ENCODE measurements at places on chromosomes 5 and 9.

- DNase-seq = no peak
Measured at GRCh38 chr5:142167458-142167857, 58.9 kb downstream of the NDFIP1 start.

DNA sequence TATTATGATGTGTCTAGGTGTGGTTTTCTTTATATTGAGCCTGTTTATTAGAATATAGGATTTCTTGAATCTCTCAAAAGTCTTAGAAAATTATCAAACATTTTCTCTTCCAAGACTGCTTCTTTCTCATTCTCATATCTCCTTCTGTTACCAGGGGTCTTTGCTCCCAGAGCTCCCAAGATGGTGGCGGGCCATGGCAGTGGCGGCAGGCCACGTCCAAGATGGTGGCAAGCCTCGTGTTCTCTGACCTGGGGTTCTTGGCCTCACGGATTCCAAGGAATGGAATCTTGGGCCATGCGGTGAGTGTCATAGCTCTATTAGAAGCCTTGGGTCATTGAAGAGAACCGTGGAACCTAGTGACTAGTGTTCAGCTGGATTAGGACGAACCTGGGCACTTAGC, 248.9 kb downstream of the SMARCA2 start:
- no peak for DNase-seq

DNA sequence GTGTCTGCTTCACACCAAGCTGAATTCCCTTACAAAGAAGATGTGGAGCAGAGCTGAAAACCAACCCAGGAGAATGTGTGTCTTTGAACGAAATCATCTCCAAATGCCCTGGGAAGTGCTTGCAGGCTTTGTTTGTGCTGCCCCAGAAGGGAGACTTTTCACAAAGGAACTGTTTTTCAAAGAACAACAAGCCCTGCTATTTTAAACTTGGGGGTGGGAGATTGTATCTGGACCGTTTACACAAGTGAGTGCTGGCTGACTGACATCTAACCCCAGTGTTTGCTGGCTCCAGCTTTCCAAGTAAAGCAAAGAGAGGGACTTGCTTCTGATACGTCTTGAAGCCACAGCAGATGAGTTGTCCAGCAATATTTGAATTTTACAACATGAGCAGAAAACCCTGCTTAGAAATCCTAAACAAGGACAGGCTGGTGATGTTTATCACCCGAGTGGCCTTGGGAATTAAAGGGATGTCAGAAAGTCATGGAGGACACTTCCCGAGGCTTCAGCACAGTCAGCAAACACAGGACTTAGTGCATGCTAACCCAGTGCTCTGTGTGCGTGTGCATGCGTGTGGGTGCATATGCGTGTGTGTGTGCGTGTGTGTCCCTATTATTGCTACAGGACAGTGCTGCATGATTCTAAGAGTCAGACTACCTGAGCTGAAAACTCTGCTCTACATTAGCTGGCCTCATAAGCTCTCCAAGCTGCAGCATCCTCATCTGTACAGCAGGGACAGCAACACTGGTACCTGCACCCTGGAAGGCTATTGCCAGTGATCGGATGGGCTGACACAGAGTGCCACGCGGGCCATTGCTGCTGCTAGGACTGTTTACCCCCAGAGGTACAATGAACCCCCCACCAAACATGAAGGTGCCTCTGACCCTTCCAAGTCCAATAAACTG, 1.4 kb downstream of the ADAMTS12 start:
- peak; percentile 54 for DNase-seq

DNA sequence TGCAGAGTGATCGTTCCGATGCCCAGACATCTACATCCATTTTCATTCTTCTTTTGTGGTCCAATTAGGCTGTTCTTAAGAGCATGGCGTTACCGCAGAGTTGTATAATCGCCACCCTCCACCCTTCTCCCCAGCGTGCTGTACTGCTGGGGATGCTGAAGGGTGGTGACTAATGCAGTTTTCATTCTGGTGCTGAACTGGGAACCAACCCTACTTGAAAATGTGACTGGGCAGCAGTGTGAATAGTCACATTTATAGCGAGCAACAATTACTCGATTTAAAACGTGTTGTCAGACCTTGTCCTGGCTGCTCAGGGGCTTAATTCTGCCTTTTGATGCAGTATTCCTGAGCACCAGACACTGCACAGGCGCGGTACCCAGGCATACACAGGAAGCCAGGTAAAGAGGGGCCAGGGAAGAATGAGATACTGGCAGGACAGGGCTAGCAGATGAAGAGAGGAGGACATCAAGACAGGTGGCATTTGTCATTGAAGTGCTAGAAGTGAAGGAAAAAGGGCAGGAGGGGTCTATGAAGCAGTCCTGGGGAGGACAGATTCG, 719 bp upstream of the ISCA1 start:
- no peak for DNase-seq

GRCh38 chr9:111870774-111871498, 25.7 kb upstream of the UGCG start:
- no peak for DNase-seq

DNA sequence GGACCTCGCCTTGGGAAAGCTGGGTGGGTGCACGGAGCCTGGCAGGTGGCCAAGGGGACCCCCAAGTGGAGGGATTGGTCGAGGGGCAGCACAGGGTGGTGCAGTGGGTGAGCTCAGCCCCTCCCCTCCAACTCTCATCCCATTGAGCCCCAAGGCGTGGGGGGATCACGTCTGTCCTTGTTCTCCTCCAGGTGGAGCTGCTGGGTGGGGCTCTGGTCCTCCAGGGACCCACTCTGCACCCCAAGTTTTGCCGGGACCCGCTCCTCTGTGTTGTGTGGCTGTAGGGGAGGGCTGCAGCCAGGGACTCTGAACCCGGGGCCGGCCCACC, 3.6 kb upstream of the FUT7 start:
- peak; percentile 62 for DNase-seq

- no peak for DNase-seq
Measured at GRCh38 chr9:37066139-37066725, 32.2 kb upstream of the PAX5 start.

- DNase-seq = no peak
Measured at GRCh38 chr5:71651579-71651978, 64.4 kb downstream of the MCCC2 start.

DNA sequence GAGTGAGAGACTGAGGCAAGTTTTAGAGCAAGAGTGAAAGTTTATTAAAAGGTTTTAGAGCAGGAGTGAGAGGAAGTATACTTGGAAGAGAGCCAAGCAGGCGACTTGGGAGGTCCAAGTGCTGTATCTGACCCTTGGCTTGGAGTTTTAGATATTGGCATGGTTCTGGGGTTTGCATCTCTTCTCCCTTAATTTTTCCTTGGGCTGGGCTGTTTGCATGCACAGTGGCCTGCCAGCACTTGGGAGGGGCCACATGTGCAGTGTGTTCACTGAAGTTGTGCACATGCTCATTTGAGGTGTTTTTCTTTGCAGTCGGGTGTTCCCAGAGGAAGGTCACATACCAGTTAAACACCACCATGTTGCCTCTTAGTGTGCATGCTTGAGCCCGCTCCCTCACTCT, 464.1 kb downstream of the DMRT2 start:
- no peak for DNase-seq

DNA sequence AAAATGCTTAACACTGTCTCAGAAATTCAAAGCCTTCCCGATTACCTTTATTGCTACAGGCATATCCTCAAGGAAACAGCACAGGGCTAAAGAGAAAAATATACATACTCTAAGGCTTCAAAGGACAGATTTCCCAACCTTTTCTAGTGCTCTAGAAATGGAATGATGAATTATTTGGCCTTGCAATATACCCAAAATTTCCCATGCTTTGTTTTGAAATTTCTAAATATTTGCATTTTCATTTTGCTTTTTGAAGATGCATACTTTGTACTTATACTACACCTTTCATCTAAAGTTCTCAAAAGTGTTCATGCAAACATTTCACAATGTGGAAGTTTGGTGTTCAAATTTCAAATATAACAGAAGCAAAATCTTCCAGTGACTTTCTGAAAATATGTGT, 312.7 kb upstream of the PDE4D start:
- DNase-seq = no peak

- DNase-seq = no peak
Measured at GRCh38 chr5:96293966-96294883, 138.8 kb downstream of the PCSK1 start.

GRCh38 chr5:173693670-173694069, 77.2 kb upstream of the BOD1 start:
- no peak for DNase-seq

- no peak for DNase-seq
Measured at GRCh38 chr5:137753691-137754187, 424 bp downstream of the HNRNPA0 start.

- DNase-seq = no peak
Measured at GRCh38 chr9:93255494-93255867, 71.5 kb downstream of the WNK2 start.

GRCh38 chr9:89052470-89053097, 61.3 kb downstream of the S1PR3 start:
- no peak for DNase-seq

DNA sequence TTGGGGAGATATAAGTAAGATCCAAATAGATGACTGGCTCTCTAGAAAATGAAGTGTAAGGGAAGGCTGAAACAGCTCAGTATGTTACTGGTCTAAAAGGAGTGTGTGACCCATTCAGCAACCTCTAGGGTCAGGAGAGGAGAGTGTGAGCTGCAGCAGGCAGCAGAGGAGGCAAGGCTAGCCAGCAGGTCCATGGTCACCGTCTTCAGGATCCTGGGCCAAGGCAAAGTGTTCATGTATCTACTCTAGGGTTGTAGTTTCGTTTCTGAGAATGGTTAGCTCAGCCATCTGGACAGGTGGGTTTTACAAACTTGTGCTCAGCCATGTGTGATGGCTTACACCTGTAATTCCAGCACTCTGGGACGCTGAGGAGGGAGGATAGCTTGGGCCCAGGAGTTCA, 13.7 kb downstream of the MYO10 start:
- no peak for DNase-seq

GRCh38 chr5:80659106-80659505, 4.3 kb upstream of the DHFR start:
- DNase-seq = no peak

DNA sequence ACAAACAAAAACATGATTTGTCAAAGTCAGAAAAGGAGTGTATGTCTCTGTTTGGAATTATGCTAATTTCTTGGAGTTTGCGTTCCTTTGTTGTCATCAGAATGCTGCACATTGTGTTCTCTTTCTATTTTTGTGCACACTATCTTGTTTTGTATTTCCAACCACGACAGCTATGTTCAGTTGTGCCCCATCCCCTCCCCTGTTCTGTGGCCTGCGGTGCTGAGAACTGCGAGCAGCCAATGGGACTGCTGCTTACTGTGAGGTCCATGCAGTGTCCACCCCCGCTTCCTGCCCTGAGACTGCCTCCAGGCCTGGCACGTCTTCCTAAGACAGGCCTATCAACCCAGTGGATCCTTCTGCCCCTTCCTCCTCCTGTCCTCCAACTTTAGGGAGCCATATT, 76.8 kb downstream of the PALM2AKAP2 start:
- DNase-seq = peak; percentile 51

GRCh38 chr9:35114840-35115628, 628 bp downstream of the ATOSB start:
- DNase-seq = peak; percentile 66

DNA sequence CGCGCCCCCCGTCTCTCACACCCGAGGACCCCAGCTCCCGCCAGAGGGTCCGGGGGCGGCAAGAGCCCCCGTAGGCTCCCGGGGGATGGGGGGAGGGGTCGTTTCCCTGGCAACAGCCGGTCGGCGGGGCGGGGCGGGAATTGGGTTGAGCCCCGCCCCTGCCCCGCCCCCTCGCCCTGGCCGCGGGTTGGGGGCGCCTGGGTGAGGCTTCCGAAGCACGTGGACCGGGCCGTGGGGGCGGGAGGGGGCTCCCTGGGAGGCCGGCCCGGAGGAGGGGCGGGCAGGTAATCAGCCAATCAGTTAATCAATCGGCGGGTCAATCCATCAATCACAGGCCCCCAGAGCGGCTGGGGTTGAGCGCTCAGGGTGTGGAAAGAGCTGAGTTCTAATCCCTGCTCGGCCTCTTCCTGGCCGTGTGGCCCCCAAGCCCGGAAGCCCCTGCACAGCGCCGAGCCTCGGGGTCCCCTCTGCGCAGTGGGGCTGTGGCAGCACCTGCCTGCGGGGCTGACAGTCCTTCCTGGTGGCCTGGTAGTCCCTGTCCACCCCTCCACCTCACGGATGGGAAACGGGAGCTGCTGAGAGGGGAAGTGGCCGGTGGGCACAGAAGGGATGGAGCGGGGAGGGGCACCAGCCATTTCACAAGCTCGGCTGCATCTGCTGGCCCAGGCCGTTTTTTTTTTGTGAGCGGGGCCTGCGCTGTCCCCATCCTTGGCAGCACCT, 174.2 kb upstream of the IER5L start:
- peak; percentile 93 for DNase-seq

DNA sequence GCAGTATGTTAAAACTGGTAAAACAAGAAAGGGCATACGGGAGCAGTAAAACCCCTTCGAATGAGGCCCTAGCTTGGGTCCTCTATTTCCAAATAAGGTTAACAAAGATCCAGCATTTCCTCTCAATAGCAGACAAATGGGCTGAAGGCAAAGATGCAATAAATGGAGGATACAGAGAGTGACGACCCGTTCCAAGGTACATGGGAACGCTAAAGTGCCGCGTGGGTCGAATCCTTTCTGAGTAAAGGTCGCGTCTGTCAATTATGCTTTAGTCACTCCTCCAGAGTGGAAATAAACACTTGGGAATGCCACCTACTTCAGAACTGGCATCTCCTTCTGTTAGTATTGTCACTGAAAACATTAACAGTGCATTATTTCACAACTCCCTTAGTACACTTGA, 24.7 kb downstream of the ARL15 start:
- no peak for DNase-seq

DNA sequence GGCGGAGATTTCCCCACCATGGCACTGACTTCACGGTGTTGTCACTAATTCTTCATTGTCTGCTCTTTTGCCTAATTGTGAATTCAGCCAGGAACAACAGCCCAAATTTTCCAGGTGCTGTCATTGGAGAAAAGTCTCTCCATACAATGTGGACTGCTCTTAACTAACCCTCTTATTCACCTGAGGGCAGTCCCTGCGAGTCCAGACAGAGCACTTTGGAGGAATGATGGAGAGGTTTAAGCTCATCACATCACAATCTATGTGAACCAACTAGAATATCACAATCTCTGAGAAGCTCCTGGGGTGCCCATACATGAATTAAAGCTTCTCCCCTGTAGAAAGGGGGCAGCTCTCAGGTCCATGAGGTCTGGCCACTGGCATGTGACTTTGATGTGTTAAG, 56.4 kb downstream of the MTX3 start:
- DNase-seq = no peak

- no peak for DNase-seq
Measured at GRCh38 chr9:17487467-17487866, 91.4 kb upstream of the SH3GL2 start.

- DNase-seq = no peak
Measured at GRCh38 chr9:121141706-121142105, 60.0 kb downstream of the RAB14 start.

GRCh38 chr9:34710023-34710422, at the start of gene CCL21:
CCL21 (minus strand) TSS chr9:34710136; CDS start chr9:34710066, 70 bp downstream.
- no peak for DNase-seq

- DNase-seq = no peak
Measured at GRCh38 chr5:54217826-54218503, 92.4 kb downstream of the ARL15 start.

GRCh38 chr5:127009784-127010183, 20.6 kb downstream of the MARCHF3 start:
- DNase-seq = no peak

- no peak for DNase-seq
Measured at GRCh38 chr9:137273611-137274320, 3.8 kb upstream of the TOR4A start.

All from ecto neural progenitor cell (in vitro differentiated cells).